ENCODE measurements at places on chromosomes 16 and 17.

DNA sequence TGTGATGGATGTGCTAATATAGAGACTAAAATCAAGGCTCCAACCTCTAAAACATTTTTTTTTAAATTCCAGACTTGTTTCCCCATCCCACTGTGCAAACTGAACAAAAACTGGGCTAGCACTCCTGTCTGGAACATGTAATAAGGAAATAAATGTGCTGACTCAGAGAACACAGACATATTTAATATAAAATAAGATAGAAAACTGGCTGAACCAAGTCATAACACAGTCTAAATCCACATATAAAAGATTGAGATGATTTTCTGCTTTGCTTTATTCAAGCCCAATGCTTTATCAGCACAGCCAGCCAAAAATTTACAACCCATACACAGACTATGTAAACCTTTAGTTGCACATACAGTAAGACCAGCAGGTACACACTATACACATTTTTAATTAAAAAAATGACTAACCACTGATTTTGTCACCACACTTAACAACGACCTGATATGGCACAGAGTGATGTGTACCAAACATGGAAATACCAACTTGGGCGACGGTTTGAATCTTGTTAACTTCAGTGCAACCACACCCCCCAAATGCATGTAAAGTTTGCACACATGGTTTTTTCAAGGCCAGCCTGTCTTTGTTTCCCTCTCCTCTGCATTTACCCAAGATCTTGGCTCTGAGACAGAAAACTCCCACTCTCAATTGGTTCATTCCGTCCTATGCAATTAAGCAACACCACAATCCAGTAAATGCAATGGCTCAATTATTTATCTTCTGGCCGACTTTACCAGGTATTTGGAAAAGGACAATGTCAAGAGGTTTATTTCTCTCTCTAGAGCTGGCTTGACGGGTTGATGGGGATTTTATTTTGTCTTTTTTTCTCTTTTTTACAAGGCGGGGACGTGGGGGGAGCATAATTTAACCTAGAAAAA lies 1.2 kb downstream of the STAT3 start:
- no peak for DNase-seq

DNA sequence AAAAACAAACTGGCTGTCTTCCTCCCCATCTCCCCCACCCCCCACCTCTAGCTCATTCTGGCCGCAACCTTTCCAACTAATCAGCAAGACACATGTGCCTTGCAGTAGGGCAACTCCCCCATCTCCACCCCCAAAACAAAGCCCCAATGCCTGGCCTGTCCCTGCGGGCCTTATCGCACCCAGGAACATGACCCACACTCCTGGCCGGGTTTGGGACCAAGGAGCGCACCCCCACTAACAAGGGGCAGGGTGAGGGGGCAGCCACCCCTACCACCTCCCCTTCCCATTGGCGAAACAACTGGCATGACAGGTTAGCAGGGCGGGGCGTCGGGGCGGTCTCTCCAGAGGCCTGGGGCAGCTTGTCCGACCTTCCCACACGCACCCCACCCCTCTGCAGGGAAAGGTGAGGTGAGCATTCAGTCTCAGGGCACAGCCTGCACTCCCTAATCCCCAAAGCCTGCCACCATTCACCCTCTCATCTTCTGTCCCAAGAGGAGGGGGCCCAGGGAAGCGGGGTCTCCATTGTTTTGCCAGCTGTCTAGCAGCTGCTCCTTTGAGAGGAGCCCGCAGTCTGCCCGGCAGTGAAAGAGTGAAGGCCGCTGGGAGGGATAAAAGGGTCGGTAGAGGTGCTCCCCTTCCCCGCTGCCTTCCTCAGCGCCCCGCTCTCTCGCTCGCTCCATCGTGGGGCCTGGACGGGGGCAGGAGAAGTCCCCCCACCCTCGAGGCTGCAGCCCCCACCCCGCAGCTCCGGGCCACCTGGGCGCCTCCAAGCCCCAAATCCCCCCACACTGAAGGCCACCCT lies 765 bp downstream of the MYO18A start:
- peak; percentile 66 for DNase-seq

GRCh38 chr17:33628500-33629346 lies 335.6 kb upstream of the ASIC2 start:
- DNase-seq: no peak

GRCh38 chr16:4746215-4746614 lies 11.9 kb downstream of the DNAAF8 start:
- no peak for DNase-seq

GRCh38 chr17:63934183-63935112 lies 2.3 kb upstream of the CD79B start:
- no peak for DNase-seq

GRCh38 chr17:77109764-77110359 lies 30.9 kb upstream of the SEC14L1 start:
- DNase-seq: no peak

DNA sequence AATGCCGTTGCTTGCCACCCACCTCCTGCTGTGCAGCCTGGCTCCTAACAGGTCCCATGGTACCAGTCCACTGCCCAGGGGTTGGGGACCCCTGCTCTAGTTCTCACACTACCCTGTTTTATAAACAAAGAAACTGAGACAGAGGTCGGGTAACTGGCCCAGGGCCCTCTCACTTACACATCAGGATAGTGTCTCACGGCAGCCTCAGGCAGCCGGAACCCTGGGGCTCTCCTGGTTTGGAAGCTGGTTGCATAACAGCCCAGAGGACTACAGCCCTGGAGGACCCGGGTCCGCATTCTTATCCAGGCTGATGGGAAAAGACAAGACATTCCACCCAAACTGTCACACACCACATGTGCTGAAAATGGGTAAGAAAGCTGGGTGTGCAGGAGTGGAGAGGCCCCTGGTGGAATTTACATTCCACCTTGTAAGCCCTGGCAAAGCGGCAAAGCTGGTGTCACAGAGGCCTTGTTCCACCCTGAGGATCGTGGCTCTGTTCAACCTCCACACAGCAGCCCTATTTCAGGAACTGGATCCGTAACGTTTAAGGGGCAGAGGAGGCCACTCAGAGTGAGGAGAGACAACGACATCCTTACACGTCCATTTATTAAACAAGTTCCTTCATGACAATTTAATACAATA lies 9.8 kb downstream of the CMTM3 start:
- peak; percentile 66 for DNase-seq

GRCh38 chr16:23694644-23695373 lies 16.1 kb downstream of the PLK1 start:
- DNase-seq: peak; percentile 89

DNA sequence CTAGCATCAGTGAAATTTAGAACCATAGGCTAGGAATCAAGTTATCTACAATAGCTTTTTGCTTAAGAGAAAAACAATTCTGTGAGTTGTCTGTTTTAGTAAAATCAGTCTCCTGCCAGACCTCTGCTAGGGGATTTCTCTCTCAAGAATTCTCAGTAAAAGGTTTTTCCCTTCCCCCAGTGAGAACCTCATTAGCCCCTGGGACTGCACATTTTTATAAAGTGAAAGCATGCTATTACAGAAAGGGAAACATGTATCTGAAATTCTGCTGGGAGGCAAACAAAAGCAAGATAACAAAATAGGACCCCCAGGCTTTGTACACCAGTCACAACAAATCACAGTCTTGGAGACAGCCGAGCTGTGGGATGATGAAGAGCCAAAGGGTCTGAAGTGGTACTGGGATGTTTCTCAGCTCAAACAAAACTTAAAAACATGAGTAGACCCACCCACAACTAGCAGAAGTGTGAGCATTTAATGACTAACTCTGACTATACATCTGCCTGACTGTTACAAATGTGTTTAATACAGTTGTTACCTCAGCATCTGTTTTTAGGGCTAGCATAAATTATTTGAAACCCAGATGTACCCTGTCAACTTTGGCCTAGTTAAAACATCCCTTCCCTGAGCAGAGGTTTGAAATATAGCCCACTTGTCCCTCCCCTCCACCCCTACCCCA lies 20.0 kb upstream of the GLG1 start:
- no peak for DNase-seq

- DNase-seq: peak; percentile 87
Measured at GRCh38 chr17:49996495-49997300, 1.7 kb upstream of the DLX3 start.

DNA sequence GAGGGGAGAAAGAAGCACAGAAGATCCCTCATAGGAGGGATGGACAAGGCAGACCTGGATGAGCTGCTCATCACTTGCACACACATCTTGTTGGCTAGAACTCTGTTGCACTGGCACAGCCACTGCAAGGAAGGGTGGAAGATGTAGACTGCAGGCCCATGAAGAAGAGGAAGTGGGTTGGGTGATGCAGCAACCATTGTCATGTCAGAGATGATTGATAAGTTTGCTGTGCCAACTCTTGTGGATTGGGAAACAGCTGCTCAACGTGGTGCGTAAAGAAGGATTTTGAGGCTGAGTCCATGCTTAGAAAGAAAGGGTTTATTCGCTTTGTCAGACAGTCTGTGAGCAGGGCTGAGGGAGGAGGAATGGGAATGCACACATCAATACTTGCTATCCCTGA lies 161.4 kb upstream of the MPHOSPH6 start:
- DNase-seq: no peak

DNA sequence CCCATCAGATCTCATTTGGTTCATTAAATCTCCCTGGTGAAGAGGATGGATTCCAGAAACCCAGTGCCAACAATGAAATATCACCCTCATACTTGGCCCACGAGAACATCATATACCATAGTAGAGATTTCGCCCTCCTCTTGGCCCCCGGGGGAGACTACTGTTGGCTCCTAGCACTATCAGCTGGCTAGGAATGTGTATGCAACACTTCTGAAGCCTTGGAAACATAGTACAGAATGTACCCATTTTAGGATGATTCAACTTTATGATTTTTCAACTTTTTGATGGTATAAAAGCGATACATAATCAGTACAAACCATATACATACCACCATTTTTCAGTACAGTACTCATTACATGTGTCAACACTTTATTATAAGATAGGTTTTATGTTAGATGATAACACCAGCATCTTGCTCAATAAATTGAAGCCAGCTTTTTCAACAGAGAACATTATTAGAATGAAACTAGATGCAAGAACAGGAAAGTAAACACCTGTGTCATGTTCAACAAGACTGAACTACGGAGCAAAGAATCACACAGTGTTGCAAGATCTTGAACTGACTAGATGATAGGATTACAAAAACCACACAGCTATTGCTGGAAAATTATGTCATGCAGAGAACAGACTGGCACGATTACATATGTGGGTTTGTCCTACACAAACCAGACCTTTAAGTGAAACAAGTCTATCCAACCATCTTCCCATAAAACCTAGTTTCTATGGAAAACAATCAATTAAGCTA lies 17.2 kb downstream of the RSL1D1 start:
- DNase-seq: no peak

- DNase-seq: no peak
Measured at GRCh38 chr17:52647411-52647810, 488.9 kb upstream of the CA10 start.

GRCh38 chr17:10021272-10021984 lies 116.4 kb upstream of the RCVRN start:
- DNase-seq: no peak

GRCh38 chr17:34307110-34307509 lies 12.1 kb upstream of the CCL8 start:
- DNase-seq: no peak

DNA sequence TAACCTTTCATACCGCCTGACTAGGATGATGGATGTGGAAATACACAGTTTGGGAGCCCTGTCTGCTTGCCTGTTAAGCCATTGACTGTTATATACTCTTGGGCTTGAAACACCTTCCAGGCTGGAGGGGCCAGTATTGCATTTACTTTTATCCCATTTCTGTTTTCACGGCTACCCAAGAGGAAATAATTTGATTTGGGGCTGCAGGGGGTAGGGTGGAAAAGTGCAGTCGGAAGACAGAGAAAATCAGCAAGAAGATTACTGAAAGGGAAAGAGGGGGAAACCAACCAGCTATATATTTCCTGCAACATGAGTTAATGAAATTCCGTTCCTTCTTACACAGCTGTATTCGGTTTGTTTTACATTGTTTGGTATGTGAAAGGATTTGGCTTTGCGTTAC lies 202.5 kb downstream of the CDH13 start:
- DNase-seq: no peak

- no peak for DNase-seq
Measured at GRCh38 chr16:47229053-47230050, 85.6 kb upstream of the NETO2 start.

DNA sequence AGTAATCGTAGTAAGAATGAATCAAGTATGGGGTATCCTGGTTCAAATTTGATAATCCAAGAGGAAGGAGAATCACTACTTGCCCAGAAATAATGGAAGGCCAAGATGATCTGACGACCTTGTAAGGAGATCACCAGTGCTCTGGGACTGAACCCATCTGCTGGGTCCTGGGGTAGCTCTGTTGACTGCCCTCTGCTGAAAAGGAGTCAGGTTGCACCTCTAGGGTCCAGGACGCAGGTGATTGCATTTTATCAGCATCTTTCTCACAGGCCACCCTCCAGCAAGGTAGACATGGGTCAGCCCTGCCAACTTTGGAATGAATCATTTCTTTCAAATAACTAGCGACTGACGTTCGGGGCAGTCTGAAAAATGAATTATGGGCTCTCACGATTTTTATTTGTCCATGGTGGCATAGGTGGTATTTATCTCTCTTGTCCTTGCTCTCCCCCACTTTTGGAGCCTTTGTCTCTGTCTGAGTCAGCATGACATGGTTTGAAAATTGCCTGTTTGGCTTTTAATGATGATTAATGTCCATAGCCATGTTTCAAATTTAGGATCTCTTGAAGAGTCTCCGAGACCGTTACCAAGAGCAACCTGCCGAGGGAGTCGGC lies 163.7 kb downstream of the MSI2 start:
- DNase-seq: no peak

- no peak for DNase-seq
Measured at GRCh38 chr16:84090211-84090610, 26.5 kb downstream of the MBTPS1 start.

GRCh38 chr16:58499615-58500351 lies at the start of gene NDRG4:
TSS of gene NDRG4 (plus strand) at chr16:58500143. CDS start at chr16:58500249, 106 bp downstream.
- peak; percentile 90 for DNase-seq

GRCh38 chr17:19270704-19271611 lies 33.8 kb downstream of the EPN2 start:
- peak; percentile 29 for DNase-seq

DNA sequence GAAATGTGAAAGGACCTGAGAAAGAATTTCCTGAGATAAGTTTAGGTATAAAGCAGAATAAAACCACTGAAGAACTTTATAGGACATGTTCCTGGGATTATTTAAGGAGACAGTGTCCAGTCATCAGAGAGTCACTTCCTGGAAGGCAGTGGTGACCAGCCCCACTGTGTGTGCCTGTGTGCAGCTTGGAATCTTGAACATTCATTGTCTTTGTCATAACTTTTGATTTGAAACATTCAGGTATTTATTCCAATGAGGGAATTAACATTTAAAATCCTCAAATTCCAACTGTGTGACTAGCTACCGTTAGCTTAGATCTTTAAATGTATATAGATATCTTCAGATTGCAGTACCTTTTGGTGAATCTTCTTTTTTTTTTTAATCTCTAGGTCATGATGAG lies 61.7 kb upstream of the MRC2 start:
- DNase-seq: no peak
